ENCODE measurements at places on chromosomes 11 and 22.

GRCh38 chr22:29016067-29016938, 45.3 kb downstream of the C22orf31 start:
- DNase-seq: no peak

GRCh38 chr11:72598466-72598865, 75.8 kb downstream of the PDE2A start:
- no peak for DNase-seq

- peak; percentile 54 for DNase-seq
Measured at GRCh38 chr11:58900479-58901420, 38.5 kb upstream of the GLYATL1 start.

DNA sequence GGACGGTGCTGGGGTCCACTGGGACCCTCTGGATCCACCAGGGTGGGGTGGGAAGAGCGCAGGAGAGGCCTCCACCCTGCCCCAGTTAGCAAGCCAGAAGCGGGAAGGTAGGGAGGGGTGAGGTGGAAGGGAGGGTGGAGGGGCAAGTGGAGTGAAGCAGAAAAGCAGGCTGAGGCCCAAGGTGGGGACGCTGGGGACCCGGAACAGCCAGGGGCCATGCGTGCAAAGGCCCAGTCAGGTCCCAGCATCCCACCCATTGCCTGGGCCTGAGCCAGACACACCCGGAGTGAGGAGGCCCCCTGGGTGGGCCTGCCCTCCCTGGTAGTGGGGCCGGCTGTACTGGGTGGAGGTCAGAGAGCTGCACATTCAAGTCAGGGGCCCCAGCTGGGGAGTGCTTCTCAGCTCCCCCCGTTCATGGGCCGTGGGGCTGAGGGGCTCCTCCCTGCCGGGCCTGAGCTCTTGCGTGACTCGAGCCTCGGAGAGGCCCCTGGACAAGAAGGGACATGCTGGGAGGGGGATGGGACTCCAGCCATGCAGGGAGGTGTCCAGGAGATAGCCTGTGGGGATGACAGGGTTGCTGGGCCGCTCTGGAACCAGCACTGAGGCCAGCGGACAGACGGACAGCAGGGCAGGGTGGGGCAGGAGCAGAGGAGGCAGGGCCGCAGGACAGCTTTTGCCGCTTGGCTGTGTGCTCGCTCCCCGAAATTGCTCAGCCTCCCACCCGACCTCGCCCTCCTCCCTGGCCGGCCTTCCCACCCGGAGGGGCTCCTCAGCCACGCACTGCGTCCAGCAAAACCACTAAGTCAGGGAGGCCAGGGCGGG, 7.7 kb downstream of the TNNT3 start:
- DNase-seq: no peak

DNA sequence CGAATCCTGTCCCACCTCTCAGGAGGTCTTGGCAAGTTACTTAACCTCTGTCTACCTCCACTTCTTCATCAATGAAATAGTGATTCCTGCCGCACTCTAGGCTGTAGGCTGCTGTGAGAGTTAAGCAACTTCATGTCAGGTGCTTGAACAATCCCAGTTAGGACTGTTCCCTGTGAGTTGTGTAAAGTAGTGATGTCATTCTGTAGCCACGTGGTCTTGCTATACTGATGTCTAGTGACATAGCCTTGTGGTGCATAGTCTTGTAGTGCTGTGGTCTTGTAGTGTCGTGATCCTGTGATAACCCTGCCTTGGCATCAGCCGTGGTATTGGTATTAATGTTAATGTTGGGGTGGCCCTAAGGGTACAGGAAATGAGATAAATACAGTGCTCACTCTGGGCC, 30.3 kb upstream of the PRR5 start:
- DNase-seq: no peak

DNA sequence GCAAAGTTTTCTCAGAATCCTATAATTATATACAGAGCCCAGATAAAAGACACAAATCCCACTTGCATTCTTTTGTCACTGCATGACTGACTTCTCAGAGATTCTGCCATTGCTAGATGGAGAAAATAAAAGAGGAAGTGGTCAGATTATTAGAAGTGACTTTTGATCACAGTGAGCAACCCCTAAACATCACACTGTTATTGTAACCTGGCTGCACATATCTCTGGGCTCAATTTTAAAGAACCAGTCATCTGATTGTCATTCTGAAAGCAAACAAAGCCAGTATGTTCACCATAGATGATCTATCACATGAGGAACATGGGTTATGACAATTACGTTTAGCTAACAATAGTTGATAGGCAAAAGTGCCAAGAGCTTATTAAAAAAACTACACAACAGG, 47.8 kb downstream of the COPB1 start:
- DNase-seq: no peak

GRCh38 chr11:86244063-86244521, 461 bp upstream of the EED start:
- DNase-seq: peak; percentile 79

- DNase-seq: no peak
Measured at GRCh38 chr22:49266561-49267519, 560.8 kb downstream of the BRD1 start.

DNA sequence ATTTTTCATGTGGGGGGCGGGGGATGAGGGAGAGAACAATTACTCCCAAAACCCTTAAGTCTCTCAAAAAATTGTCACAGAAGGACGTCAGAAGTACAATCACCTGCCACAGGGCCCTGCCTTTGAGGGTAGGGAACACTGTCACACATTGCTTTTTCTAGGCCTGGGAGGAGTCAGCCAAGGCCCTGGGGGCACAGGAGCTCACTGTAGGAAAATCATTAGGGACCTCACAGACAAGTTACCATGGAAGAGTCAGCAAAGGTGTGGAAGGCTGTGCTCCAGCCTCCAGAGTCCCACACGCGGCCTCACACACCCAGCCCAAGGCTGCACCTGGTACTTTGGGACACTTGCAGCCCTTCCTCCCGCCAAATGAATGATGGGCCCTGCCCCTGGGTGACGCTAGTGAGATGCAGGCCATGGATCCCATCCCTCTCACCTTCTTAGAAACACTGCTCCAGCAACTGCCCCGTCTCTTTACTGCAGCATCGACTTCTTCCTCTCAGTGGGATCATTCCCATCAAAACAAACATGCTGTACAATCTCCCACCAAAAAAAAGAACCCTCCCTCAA, 3.3 kb downstream of the PLEKHA7 start:
- DNase-seq: no peak

DNA sequence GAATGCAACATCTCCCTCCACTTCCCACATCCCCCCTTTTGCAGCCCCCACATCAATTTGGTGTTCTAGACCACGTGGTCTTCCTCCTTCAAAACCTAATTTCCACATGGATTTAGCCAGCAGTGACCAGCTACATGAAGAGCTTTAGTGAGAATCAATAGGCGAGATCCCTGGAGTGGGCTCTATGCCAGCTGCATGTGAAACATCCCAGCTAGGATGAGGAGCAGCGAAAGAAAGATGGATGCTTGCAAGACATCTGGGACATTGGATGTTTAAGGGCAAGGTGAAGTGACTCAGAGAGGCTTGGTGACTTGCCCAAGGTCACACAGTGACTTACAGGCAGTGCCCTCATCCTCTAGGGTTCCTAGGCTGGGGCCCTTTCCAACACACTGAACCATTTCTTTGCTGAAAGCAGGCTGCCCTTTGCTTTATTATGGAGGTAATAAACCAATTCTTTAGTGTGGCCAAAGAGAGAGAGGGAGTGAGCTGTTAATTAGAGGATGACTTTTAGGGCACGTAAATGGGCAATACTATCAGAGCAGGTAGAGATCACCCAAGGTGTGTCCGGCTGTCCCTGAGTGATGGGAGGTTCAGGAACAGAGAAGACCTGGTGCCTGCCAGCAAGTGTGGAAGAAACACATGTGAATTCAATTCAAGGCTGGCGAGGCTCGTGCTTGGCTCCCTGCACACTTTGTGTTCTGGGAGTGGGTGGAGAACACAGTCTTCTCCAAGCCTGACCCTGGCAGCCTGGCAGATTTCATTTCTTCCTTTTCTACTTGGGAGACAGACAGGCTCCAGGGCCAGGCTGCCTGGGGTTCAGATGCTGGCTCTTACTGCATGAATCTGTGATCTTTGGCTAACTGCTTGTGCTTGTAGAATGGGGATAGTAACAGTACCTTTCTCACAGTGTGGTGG, 24.0 kb downstream of the TSPAN18 start:
- no peak for DNase-seq

GRCh38 chr11:122703541-122704272, 48.2 kb downstream of the UBASH3B start:
- DNase-seq: no peak

- DNase-seq: no peak
Measured at GRCh38 chr11:36953976-36954375, 355.9 kb upstream of the RAG2 start.

DNA sequence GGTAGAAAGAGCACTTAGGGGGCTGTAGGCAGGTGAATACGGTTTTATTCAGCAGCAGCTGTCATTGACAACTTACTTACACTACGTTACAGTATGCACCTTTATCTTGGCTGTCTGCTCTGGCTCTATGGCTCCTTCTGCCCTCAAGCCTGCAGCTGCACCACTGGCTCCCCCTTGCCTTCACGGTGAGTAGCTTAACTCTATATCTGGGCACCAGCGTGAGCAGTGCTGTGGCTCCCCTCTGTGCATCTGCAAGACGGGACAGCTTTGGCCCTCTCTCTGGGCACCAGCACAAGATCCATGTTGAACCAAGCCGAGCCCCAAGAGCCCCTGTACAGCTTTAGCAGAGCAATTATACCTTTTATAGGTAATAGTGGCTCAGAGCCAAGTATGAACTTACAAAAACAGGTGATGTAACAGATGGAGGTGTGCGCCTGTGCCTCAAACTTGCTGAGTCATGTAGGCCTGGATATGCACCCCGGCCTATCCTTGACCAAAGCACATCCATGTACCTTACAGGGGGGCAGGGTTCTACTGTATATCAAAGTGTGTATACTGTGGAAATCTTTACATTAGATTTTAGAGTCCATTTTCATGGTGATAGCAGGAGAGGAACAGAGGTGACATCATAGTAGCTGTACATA, 96.9 kb upstream of the CTSC start:
- no peak for DNase-seq

DNA sequence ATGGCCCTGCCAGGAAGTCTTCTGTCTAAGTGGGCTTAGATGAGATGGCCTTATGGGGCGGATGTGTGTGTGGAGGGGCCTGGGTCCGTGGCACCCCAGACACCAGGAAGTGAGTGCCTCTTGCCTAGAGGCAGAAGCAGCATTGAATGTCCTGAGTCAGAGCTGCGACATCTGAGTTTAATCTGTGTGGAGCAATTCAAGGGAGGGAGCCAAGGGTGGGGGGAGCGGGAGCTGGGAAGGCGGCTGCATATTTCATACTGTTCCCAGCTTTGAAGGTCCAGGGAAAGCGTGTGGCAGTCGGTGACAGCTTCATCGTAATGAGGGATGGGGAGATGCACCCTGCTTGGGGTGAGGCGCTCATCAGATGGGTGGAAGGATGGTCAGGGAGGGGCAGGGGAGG, 73.5 kb upstream of the THY1 start:
- DNase-seq: no peak

DNA sequence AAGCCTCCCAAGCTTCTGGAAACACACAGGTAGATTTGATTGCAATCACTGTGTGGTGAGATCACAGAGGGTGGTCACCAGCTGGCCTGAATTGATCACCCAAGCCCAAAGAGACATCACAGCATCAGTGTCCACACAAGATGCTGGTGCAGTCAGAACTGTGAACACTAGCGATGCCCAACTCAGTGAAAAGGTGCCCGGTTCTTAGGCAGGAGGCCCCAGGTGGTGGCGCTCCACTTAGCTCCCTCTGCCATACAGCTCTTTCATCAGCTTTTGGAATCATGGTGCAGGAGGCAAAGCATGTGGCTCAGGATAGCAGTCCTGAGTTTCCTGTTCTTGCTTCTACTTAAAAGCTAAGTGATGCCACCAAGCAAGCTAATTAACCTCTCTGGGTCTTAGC, 11.1 kb downstream of the DGCR2 start:
- no peak for DNase-seq

GRCh38 chr22:45317551-45318167, 7.9 kb downstream of the FAM118A start:
- no peak for DNase-seq

DNA sequence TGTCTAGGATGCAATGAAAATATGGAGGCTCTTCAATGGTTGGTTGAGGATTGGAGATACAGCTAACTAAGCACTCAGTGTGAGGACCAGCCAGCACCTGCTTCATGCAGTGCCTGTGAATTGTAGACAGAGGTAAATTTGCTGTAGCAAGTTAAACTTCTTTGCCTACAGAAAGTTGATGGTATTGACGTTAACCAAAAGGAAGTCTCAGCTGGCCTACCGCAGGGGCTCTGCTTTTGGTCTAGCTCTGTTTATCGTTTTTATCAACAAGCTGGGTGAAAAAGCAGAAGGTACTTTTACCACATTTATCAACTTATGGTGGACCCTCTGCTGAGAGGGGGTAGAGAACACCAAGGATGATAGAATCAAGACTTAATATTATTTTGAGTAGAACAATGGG, 51.6 kb downstream of the GRAMD1B start:
- no peak for DNase-seq

DNA sequence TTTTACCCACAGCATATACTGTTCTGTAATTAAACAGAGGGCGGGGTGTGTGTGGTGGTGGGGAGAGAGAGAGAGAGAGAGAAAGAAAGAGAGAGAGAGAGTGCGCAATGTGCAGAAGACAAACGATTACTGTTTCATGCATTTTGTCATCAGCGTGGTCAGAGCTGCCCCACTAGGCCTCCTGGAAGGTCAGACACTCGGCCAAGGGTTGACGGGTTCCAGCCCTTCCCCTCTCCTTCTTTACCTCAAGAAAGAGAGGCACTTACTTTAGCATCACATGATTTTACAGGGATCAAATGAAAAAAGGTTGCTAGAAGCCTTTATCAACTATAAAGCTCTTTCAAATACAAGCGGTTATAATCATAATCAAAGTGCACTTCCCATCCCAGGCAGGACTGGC, 269.2 kb upstream of the SORL1-AS1 start:
- no peak for DNase-seq

GRCh38 chr11:34049028-34049427, 2.5 kb upstream of the CAPRIN1 start:
- no peak for DNase-seq

GRCh38 chr22:26169315-26170111, at the start of gene SEZ6L:
TSS of gene SEZ6L (plus strand) at chr22:26169462. CDS start at chr22:26169670, 208 bp downstream.
- no peak for DNase-seq

DNA sequence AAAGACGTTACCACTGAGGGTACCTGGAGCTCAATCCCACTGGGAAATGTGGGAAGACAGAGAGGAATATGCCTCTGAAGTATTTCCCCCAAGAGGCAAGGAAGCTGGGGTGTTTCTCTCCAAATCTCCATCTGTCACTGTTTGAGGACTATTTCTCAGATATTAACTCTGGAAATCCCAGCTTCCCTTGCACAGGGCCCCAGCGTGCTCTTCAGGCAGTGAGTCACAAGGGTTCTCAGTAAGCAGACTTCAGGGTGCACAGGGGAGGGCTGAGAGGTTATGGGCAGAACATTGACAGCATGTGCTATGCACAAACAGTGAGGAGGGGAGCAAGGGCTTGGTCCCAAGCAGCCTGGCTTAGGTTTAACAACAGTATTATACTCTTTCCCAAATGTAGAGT, 60.9 kb upstream of the EED start:
- DNase-seq: no peak

DNA sequence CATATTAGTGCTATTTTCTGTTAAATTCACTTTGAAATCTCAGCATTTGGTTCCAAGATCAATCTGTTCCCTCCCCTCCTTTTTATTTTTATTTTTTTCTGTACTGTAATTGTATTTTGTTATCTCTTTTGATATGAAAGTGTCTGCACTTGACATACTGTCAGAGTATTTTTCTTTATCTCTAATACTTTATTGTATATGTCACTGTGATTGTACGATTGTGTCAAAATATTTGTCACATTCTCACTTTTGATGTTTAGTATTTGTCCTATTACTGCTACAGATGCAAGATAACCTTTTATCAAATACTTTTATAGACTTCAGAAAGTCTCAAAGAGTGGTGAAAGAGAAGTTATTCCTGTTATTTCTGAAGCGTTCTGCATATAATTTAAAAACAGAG, 323.5 kb downstream of the JRKL start:
- no peak for DNase-seq
